HT1080 (cell line): ENCODE measurements at places on chromosomes 2 and 18.

DNA sequence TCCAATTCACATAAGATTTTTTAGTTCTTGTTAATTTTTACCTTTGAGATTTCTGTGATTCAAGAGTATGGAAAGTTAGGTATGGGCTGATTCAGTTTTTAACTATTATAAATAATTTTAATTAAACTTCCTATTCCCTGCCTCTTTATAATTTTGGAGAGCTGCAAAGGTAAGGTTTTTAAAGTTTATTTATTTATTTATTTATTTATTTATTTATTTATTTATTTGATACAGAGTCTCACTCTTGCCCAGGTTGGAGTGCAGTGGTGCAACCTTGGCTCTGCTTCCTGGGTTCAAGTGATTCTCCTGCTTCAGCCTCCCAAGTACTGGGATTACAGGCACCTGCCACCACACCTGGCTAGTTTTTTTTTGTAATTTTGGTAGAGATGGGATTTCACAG is 215.5 kb upstream of the FIGN start:
- no peak for DNase-seq

GRCh38 chr18:6022074-6022444 is 126.7 kb upstream of the TMEM200C start:
- no peak for DNase-seq

DNA sequence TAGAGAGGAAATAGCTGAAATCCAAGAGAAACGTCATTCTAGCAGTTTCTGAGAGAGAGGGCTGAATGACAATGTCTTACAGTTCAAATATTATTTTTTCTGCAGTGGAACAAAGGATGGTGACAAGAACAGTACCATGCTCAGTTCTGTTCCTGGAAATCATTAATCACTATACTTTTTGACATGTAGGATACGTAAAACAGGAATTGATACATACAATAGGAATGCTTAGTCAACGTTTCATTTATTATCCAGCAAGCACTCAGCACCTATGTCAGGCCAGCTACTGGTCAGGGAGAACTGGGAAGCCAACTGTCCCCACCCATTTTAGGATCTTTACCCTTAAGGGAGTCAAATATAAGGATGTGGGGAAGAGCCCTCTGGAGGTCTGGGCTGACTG is 114.7 kb downstream of the DHRS9 start:
- DNase-seq = peak; percentile 78

DNA sequence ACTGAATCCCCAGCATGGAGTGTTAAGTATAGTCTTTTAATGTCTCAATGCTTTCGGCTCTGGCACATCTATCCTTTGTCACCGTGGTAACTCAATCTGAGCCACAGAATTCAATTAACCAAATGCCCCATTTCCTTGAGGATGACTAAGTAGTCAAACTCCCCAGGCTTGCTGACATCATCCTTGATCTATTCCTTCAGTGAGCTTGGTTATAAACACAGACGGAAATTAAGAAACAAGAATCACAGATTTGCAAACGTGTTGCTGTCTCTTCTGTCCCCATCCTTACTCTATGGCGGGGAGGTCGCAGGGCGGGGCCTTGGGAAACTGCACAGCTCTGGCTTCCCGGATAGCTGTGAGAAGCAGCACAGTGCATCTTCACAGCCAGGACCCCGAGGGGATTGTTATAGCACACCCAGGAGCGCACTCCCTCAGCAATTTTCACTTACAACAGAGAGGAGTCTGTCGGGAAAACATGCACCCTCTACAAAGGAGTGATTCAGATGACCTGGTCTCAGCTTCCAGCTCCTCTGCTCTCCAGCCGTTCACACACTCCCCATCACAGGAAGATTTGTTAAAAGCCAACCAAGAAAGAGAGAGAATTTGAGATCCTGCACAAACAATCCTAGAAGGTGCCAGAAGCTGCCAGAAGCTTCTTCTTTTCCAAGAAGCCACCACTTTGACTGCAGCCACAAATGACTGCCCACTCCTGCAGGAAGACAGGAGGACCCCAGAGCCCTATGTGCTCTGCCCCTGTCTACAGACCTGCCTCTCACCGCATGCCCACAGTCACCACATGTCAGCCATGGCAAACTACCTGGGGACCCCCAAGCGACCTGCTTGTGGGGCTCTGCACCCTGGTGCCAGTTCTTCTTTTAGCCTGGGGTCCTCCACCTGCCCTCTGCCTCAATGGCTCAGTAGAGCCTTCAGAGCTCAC is 44.9 kb upstream of the YWHAQ start:
- DNase-seq = peak; percentile 97

GRCh38 chr2:56456791-56457190 is 273.0 kb downstream of the CCDC85A start:
- DNase-seq = no peak

GRCh38 chr2:156088587-156088986 is 243.9 kb downstream of the NR4A2 start:
- no peak for DNase-seq

DNA sequence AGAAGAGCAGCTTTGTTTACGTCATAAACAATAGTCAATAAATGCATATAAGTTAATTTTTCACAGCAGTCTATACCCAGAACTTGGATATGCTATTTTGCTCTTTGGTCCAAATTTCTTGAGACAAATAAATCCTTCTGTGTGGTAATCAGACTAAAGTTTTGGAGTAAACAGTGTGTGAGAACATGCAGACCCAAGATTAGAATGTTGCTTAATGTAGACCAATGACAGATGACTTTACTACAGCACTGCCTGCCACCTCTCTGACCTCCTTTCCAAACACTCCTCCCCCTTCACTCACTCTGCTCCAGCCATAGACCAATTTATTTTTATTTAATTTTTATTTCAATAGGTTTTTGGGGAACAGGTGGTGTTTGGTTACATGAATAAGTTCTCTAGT is 115.3 kb upstream of the TANK start:
- no peak for DNase-seq

DNA sequence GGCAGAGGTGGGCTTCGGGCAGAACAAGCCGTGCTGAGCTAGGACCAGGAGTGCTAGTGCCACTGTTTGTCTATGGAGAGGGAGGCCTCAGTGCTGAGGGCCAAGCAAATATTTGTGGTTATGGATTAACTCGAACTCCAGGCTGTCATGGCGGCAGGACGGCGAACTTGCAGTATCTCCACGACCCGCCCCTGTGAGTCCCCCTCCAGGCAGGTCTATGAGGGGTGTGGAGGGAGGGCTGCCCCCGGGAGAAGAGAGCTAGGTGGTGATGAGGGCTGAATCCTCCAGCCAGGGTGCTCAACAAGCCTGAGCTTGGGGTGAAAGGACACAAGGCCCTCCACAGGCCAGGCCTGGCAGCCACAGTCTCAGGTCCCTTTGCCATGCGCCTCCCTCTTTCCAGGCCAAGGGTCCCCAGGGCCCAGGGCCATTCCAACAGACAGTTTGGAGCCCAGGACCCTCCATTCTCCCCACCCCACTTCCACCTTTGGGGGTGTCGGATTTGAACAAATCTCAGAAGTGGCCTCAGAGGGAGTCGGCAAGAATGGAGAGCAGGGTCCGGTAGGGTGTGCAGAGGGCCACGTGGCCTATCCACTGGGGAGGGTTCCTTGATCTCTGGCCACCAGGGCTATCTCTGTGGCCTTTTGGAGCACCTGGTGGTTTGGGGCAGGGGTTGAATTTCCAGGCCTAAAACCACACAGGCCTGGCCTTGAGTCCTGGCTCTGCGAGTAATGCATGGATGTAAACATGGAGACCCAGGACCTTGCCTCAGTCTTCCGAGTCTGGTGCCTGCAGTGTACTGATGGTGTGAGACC is at the start of gene PROC:
Gene PROC, plus strand, starts transcription at position 128 of the 812 bp plus-strand sequence. CDS start 1,516 bp downstream, outside the sequence.
- DNase-seq = no peak

DNA sequence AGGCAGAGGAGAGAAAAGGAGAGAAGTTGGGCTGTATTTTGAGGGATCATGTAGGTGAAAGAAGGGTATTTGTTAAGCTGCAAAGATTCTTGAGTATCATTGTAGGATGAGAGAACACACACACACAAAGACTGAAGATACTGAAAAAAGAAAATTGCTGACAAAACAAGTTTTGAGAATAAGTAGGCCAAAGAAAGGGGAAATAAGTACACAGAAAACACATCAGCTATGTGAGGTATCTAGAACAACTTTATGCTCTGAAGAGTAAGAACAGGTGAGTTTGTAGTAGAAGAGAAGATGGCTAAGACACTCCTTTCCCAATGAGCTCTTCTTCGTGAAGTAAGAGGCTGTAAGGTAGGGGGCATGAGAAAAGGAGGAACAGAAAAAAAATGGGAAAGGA is 28.2 kb downstream of the METTL8 start:
- DNase-seq = no peak

GRCh38 chr2:54763636-54764291 is 40.3 kb downstream of the EML6 start:
- no peak for DNase-seq

- DNase-seq = no peak
Observed at GRCh38 chr18:73831688-73832087, 315.9 kb downstream of the FBXO15 start.

DNA sequence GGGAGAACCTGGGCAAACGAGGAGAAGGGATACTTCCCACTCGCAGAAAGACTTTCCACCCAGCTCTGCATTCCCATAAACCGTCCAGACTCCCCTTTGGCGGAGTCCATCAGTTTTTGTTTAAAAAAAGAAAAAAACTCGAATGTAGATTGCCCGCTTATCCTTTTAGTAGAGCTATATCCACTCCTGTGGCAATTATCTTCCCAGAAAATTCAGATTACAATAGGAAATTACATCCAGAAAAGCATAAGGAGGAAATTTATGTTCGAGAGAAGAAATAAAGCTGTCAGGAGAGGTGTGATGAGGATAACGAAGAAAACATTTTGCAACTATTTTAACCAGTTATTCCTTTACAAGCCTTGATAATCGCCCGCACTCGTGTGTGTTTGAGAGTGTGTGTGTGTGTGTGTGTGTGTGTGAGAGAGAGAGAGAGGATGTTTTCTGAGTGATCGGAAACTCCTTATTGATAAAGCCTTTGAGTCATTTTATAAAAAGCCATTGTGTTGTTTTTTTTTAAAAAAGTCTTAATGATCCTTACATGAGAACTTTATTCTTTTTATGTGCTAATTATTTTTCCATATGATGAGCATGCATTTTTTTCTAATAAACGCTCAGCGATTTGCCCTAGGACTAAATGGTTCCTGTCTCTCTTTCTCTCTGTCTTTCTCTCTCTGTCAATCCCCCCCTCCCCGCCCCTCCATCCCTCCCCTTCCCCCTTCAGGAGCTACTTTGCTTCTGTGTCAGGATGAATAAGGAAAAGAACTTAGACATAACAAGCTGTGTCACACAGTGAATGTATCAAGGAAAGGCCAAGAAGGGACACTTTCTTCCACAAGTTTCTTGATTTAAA is 1.1 kb upstream of the PPP3R1 start:
- peak; percentile 48 for DNase-seq

GRCh38 chr2:59177748-59178147 is 936.6 kb upstream of the FANCL start:
- no peak for DNase-seq

DNA sequence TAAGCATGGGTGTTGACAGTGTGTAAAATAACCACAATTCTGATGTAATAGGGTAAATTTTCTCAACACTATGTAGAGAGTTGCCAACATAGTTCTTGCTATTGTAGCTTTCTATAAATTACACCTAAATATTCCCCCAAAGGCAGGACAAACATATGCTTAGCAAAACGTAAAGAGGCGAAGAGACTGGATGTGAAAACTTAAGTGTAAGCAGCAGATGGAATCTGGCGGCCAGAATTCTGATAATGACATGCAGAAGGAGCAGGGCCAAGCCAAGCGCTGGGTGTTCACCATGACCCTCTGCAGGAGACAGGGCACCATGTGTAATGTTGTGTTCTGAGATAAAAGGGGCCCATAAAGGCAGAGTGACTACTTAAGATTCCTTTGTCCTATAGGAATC is 105.2 kb upstream of the ZNF521 start:
- DNase-seq = no peak

DNA sequence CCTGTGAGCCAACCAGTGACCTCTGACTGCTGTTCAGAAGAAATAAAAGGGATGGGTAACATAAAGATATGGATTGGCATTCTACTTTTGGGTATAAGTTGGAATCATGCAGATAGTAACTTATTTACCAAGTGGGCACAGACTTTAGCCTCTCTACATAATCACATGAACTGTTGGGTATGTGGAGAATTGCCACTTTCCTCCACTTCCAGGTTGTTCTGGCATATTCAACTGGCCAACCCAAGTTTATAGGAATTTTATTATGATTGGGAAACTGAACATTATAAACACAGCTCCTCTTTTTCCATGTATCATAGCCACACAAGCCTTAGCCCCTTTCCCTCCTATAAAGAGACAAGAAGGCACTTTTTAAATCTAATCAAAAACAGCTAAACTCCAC is 179.3 kb downstream of the RNF152 start:
- no peak for DNase-seq

GRCh38 chr2:201949181-201949926 is 84.3 kb upstream of the FZD7 start:
- DNase-seq = no peak

- DNase-seq = peak; percentile 60
Observed at GRCh38 chr2:29110916-29111535, 4.2 kb upstream of the CLIP4 start.

- no peak for DNase-seq
Observed at GRCh38 chr2:226839951-226840350, 4.1 kb downstream of the RHBDD1 start.

GRCh38 chr2:20126040-20126439 is 74.6 kb upstream of the LAPTM4A start:
- DNase-seq = no peak

- DNase-seq = peak; percentile 87
Observed at GRCh38 chr2:46036929-46037328, 260.3 kb upstream of the EPAS1 start.

- DNase-seq = no peak
Observed at GRCh38 chr2:174008720-174009119, 43.5 kb upstream of the SP3 start.
